CD8-positive, alpha-beta memory T cell (primary cell): ENCODE measurements at places on chromosomes 12 and 14.

- no peak for DNase-seq
Observed at GRCh38 chr14:65224799-65225198, 122.5 kb upstream of the MAX start.

- no peak for DNase-seq
Observed at GRCh38 chr14:75430526-75430925, 2.7 kb downstream of the JDP2 start.

- DNase-seq, result no peak
Observed at GRCh38 chr12:55658635-55659391, 22.1 kb downstream of the OR10P1 start.

DNA sequence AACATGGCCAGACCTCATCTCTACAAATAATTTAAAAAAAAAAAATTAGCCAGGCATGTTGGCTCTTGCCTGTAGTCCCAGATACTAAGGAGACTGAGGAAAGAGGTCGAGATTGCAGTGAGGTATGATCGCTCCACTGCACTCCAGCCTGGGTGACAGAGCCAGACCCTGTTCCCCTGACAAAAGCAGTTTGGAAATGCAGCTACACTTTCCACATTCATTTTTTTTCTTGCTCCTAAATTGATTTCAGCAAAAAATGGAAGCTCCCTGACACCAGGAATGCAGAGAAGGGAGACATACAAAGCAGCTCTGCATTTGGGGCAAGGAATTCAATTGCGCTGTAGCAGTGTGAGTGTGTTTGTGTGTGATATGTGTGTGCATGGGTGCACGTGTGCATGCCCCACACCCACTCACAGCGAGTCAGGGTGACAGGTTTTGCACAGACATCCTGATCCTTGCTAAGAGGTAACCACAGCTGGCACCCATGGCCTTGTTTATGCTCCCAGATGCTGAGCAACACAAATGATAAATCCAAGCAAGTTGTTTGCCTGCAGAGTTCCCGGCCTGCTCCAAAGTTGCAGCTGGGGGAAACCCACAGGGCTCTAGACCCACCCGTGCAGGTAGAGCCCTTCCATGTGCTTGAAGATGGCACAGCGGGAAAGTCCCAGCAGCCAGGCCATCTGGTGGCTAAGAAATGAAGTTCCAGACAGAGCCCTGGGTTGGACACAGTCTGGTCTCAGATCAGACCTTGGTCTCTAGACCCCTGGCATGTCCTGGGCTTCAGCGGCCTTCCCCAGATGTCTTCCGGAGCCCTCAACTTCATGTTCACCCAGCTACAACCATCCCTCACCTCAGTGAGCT is 25.9 kb upstream of the BDKRB2 start:
- no peak for DNase-seq

- no peak for DNase-seq
Observed at GRCh38 chr14:64787619-64788018, 83.4 kb downstream of the PLEKHG3 start.
